Heart left ventricle (tissue), 16 donors: ENCODE measurements at places on chromosomes 3 and 15. TPM values are rescaled to one million over a fixed set of nuclear protein-coding genes. Genes with fewer than 3 reads are reported as not detected.

DNA sequence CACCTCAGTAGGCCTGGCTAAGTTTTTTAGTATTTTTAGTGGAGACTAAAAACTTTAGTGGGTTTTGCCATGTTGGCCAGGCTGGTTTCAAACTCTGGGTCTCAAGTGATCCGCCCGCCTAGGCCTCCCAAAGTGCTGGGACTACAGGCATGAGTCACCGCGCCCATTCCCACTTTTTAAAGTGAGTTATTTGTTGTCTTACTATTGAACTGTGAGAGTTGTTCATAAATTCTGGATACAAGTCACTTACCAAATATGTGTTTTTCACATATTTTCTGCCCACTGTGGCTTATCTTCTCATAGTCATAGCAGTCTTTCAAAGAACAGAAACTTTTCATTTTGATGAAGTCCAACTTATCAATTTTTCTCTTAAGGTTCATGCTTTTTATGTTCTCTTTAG is 29.9 kb upstream of the SPSB4 start:
- DNase-seq = no peak

P2RY14 gene
- 2.9 TPM for polyA plus RNA-seq

- DNase-seq = no peak
Observed at GRCh38 chr15:68594533-68595259, 15.9 kb downstream of the CORO2B start.

- peak; percentile 40 for DNase-seq
Observed at GRCh38 chr3:47022641-47023071, 43.2 kb downstream of the NBEAL2 start.

GRCh38 chr3:137259089-137259488 is 301.3 kb downstream of the IL20RB start:
- peak; percentile 30 for DNase-seq

TMEM212 gene
- polyA plus RNA-seq = not detected

GRCh38 chr3:71051893-71052687 is 531.4 kb downstream of the FOXP1 start:
- DNase-seq = no peak

PTH1R gene
- 6.5 TPM for polyA plus RNA-seq

DNA sequence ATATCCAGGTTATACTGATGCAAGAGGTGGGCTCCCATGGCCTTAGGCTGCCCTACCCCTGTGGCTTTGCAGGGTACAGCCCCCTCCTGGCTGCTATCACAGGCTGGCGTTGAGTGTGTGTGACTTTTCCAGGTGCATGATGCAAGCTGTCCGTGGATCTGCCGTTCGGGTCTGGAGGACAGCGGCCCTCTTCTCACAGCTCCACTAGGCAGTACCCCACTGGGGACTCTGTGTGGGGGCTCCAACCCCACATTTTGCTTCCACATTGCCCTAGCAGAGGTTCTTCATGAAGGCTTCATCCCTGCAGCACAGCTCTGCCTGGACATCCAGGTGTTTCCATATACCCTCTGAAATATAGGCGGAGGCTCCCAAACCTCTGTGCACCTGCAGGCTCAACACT is 339.6 kb upstream of the ARL6 start:
- no peak for DNase-seq

- no peak for DNase-seq
Observed at GRCh38 chr15:60381148-60381788, 16.5 kb downstream of the ANXA2 start.

GRCh38 chr3:59817511-59817910 is 767.7 kb upstream of the CFAP20DC start:
- DNase-seq = no peak

- no peak for DNase-seq
Observed at GRCh38 chr15:50653156-50653743, 33.3 kb downstream of the TRPM7 start.

CYP8B1 gene
- polyA plus RNA-seq = not detected

IL17RE gene
- polyA plus RNA-seq = 1.3 TPM

GRCh38 chr3:43379343-43379742 is 93.0 kb downstream of the SNRK start:
- DNase-seq = no peak

DNA sequence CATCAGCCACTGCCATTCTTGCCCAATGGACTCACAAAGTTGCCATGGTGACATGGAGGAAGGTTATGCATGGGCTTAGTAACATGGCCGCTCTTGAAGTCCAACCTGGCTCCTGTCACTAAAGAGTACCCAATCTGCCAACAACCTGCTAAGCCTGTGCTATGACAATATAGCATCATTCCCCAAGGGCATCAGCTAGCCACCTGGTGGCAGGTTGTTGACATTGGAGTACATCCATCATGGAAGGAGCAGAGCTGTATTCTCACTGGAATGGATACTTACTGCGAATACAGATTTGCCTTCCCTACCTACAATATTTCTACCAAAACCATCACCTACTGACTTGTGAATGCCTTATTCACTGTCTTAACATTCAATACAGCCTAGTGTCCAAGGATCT is 138.9 kb upstream of the RORA start:
- DNase-seq = no peak

CSPG4 gene
- 13.9 TPM for polyA plus RNA-seq

GRCh38 chr3:42501321-42501680 is 1.1 kb upstream of the VIPR1 start:
- DNase-seq = no peak

HIGD2B gene
- not detected for polyA plus RNA-seq

DNA sequence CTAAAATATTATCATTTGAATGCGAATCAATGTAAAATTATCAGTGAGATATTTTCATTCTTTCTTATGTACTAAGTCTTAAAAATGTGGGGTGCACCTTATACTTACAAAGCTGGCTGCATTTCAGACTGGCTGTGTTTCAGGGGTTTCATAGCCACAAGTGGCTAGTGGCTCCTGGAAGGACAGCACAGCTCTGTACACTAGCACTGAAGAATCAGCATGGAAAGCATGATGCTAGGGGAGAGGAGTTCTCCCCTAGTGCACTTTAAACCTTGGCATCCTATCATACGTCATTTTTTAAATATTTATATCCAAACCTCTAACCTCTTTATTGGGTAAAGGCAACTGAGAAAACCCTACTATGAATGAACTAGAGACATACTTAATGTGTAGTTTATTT is 66.4 kb downstream of the ECT2 start:
- no peak for DNase-seq

- DNase-seq = no peak
Observed at GRCh38 chr15:64532521-64533315, 72.3 kb downstream of the ZNF609 start.

- no peak for DNase-seq
Observed at GRCh38 chr15:29003840-29004233, 118.1 kb downstream of the APBA2 start.

GRCh38 chr3:123791417-123791816 is 92.7 kb downstream of the MYLK start:
- DNase-seq = no peak

P2RY12 gene
- polyA plus RNA-seq = 0.34 TPM

DNA sequence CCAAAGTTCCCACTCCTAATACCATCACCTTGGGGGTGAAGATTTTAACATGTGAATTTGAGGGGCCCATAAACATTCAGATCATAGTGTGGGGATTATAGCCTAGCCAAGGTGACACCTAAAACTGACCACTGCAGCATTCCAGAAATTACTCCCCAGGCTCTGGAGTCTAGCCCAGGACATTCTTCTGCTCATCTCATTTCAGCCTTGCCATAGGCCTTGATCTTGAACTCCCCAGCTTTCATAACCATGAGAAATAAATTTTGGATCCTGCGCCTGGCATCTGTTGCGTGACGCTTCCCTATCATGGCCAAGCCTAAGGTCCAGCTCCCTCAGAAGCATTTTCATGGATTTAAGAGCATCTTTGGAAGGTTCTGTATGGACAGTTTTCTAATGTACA is 502.9 kb upstream of the THBS1 start:
- no peak for DNase-seq

DNA sequence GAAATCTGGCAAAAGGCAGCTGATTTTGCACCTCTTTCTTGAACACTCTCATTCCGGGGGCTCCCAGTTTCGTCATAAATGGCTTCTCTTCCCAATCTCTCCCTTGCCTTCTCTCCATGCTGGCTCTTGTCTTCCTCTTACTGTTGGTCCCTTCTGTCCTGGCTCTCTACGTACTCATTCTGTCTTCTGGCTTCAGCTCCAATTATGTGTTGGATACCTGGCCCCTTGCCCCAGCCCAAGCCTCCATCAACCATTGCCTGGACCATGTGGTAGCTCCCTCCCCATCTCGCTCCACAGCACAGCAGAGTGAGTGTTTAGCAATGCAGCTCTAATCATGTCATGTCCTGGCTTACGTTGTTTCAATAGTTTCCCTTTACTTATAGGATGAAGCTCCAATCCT is 21.7 kb upstream of the KY start:
- DNase-seq = no peak

DNA sequence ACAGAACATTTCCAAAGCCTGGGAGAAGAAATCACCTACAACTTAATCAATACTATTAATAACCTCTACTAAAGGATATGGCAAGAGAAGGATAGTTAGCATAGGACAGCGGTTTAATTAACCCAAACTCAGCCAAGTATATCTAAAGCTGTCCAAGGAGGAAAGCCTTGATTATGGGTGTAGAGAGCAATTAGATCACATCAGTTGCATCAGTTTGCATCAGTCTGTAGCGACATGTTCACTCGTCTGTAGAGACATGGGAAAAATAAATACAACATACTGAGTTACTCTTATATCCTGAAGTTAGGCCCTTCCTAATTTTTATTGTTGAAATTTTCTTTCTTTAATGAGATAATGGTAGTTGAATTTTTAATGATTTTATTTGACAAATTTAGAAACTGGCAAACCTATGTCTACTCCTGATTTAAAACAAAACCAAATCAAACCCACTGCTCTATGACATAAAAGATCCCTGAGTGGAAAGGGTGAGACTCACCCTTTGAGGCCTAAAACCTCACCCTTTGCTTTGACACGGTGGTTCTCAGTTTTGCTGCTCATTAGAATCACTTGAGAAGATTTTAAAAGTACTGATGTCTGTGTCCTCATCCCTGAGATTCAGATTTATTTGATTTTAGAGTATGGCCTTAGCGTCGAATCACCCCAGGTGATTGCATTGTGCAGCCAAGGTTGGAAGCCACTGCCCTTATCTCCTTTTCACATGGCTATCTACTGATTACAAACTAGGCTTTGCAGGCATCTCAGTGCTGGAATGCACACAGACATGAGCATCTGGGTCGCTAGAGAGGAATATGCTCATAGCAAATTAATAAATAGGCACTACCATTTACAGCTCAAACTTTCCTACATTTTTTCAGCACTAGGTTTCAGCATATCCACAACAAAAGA is 2.8 kb upstream of the CLRN1 start:
- no peak for DNase-seq

LRRC31 gene
- not detected for polyA plus RNA-seq

- no peak for DNase-seq
Observed at GRCh38 chr3:25170021-25170420, 258.0 kb upstream of the RARB start.

INAFM2 gene
- 27.9 TPM for polyA plus RNA-seq

GRCh38 chr3:23923786-23924185 is 6.9 kb downstream of the RPL15 start:
- DNase-seq = no peak

HHATL gene
- polyA plus RNA-seq = 1,023 TPM

DNA sequence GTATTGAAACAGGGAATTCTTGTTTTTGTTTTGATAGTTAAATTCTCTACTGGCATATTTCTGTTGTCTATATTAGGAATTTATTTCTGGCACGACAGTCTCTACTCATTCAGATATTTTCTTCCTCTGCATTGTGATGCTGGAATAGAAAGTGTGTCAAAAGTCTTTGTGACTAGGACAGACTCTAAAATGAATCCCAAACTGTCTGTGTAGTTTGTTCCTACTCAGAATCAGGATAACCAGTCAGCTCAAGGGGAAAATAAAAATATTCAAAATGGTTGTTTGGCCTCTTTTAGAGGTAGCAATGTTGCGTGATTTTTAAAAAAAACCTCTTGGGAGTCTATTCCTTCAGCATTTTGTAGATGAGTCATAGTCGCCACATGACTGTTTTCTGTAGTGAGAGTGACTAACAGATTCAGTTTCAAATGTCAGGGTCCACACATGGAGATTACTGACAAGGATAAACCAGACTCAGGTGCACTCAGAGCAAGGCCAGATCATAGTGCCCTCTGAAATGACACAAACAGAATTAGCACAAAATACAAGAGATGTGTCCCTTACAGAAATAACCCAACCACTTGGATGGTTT is 13.1 kb downstream of the SLC7A14 start:
- DNase-seq = no peak

PFN2 gene
- polyA plus RNA-seq = 31.4 TPM

DNA sequence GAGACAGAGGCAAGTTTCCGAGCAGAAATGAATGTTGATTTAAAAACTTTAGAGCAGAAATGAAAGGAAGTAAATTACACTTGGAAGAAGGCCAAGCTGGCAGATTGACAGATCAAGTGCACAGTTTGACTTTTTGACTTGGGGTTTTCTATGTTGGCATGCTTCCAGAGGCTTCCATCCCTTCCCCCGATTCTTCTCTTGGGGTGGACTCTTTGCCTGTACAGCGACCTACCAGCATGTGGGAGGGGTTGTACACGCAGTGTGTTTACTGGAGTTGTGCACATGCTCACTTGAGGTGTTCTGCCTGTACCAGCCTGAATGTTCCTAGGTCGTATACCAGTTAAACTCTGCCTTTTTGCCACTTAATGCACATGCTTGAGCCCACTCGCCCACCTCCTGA is 701.5 kb upstream of the GBE1 start:
- DNase-seq = no peak
